Right ventricle myocardium inferior (tissue), 1 donor: ENCODE measurements at places on chromosomes 7 and 10.
A peak's percentile ranks its signal among the peaks of the same experiment; 100 is the strongest.

GRCh38 chr7:16786257-16786656, 18.5 kb downstream of the AGR2 start:
- DNase-seq: no peak

DNA sequence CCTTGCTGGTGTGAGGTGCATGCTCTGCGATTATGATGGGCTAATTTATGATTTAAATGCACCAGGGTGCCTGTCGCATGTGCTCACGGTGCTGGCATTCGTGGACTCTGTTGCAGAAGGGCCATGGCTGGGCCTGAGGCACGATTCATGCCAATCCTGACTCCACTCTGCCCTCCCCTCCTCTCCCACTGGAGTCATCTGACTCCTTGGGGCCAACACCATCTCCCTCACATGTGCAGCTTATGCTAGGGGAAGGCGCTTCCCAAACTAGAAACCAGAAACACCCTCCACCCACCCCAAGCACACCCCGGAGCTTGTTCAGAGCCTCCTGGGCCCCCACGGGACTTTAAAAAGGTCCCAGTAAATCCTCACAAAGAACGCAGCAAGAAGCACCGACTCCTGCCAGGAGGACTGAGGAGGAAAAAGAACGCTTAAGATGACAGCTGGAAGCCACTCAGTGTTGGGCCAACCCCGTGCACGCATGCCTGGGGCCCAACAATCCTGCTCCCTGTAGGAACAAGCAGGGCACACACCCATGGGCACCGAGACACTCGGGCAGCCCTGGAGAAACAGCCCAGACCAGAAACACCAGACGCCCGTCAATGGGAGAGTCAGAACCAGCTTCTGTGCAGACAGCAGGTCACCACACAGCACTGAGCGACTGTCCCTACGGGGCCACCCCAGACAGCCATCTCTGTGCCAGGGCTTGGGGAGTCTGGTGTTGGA, 14.1 kb downstream of the BRI3 start:
- no peak for DNase-seq

- DNase-seq: peak; percentile 77
Observed at GRCh38 chr7:28956608-28957063, 1.5 kb downstream of the TRIL start.

GRCh38 chr7:2761131-2761624, 73.2 kb downstream of the AMZ1 start:
- no peak for DNase-seq

DNA sequence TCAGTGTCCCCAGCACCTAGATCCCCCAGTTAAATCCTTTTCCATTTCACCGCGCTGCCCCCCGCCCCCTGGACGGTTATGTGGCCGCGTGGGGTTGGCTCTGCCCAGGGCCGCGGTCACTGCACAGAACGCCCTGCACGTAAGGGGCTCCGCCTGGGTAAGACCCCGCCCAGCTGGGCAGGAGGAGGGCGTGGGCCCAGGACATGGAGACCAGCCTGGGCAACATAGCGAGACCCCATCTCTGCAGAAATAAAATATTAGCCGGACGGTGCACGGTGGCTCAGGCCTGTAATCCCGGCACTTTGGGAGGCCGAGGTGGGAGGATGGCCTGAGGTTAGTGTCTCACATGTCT, 650 bp upstream of the ZFAND2A start:
- DNase-seq: peak; percentile 68

DNA sequence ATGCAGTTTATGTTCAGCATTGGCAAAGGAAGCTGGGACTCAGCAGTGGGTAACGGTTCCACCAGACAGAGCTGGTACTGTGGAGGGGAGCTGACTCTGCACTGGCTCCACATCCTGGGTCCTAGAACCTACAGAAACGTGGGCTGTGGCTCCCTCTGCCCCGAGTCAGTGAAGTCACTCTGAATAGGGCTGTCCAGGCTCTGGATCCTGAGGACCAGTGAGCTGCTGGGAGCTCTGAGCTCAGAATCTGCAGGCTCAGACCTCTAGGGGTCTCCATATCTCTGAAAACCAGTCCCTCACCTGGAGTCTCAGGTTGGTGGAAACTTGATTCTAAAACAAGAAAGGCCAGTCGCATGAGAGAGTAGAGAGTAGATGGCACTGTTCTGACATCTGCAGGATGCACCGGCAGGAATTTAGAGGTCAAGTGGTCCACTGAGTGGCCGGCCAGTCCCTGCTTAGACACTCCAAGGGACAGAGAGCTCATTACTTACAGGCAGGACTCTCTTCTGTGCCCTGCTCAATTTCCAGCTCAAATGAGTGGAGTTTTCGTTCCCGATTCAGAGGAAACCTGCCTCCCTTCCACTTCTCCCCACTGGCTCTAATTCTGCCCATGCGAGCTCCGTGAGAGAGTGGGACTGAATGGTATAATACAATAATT, 18.6 kb downstream of the NPFFR1 start:
- no peak for DNase-seq

DNA sequence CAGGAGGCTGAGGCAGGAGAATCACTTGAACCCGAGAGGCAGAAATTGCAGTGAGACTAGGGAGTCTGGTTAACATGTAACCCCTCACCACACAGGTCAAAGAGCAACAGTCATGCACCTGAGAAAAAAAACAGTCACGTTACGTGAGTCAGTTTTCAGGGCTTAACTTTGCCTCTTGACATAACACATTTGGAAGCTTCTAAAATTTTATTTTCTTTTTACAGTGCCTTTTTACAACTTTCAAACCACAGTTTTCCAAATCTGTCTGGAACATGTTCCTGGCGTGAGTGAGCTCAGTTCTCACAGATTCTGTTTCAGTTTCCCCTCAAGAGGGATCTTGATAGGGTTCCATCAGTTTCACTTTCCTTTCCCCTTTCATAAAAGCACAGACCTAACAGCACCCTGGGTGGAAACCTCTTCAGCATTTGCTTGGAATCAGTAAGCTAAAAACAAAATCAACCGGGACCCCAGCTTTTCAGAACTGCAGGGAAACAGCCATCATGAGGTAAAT, 4.4 kb downstream of the IFIT3 start:
- no peak for DNase-seq
